ENCODE measurements at places on chromosomes 6 and 20. TPM values are rescaled to one million over a fixed set of nuclear protein-coding genes. Genes with fewer than 3 reads are reported as not detected.

Gene POU3F2
- polyA plus RNA-seq, result not detected

Gene PCSK2
- 2.0 TPM for polyA plus RNA-seq

Gene TGM3
- 0.15 TPM for polyA plus RNA-seq

Gene FOXP4
- polyA plus RNA-seq, result 79.9 TPM

Gene PACRG
- 0.91 TPM for polyA plus RNA-seq

Gene ORC3
- 19.6 TPM for polyA plus RNA-seq

Gene HSF2
- 17.5 TPM for polyA plus RNA-seq

Gene PRKN
- 3.9 TPM for polyA plus RNA-seq

Gene CST1
- 10.8 TPM for polyA plus RNA-seq

Gene SFT2D1
- 88.0 TPM for polyA plus RNA-seq

Gene PRSS35
- polyA plus RNA-seq, result 28.1 TPM

Gene PGC
- polyA plus RNA-seq, result 67.4 TPM

Gene TMEM239
- polyA plus RNA-seq, result not detected

Gene ARFGEF3
- 1.1 TPM for polyA plus RNA-seq

Gene CENPW
- 21.8 TPM for polyA plus RNA-seq

Gene ERVFRD-1
- 4.6 TPM for polyA plus RNA-seq

Gene UBE3D
- polyA plus RNA-seq, result 7.3 TPM

Gene PARD6B
- 16.1 TPM for polyA plus RNA-seq

Gene SNX5
- polyA plus RNA-seq, result 74.9 TPM

Gene CDSN
- not detected for polyA plus RNA-seq

Gene VNN1
- polyA plus RNA-seq, result 0.46 TPM

Gene EFCAB8
- not detected for polyA plus RNA-seq

Gene TRIM10
- polyA plus RNA-seq, result 1.1 TPM

Gene MUCL3
- polyA plus RNA-seq, result 0.34 TPM

Gene EDN1
- polyA plus RNA-seq, result 40.7 TPM

Gene KCNQ2
- polyA plus RNA-seq, result 4.3 TPM

Gene FOXC1
- 1.1 TPM for polyA plus RNA-seq

Gene GMPR
- 16.6 TPM for polyA plus RNA-seq

Gene BPIFB4
- not detected for polyA plus RNA-seq

Gene SLC35B3
- 38.8 TPM for polyA plus RNA-seq

Gene SLC12A5
- 3.1 TPM for polyA plus RNA-seq

Gene MUC22
- polyA plus RNA-seq, result not detected

Gene IFNGR1
- polyA plus RNA-seq, result 83.6 TPM

Gene LY6G6F
- polyA plus RNA-seq, result not detected

Gene TCF21
- polyA plus RNA-seq, result 8.2 TPM

Gene MPIG6B
- polyA plus RNA-seq, result not detected

Gene THBS2
- polyA plus RNA-seq, result 3.9 TPM

Gene ANGPT4
- polyA plus RNA-seq, result not detected

Gene KIAA0408
- polyA plus RNA-seq, result 2.1 TPM

Gene PSORS1C1
- polyA plus RNA-seq, result 3.9 TPM

Gene CAP2
- polyA plus RNA-seq, result 13.5 TPM

Gene C20orf144
- 0.46 TPM for polyA plus RNA-seq

Gene TMEM242
- polyA plus RNA-seq, result 13.7 TPM

Gene TSBP1
- not detected for polyA plus RNA-seq

Gene ZSCAN23
- 1.4 TPM for polyA plus RNA-seq

Gene COX4I2
- 3.3 TPM for polyA plus RNA-seq

Data from hepatocyte (in vitro differentiated cells).